AG04450 (cell line): ENCODE measurements at places on chromosomes 4 and X.

- DNase-seq: no peak
Measured at GRCh38 chr4:182896421-182896820, 20.8 kb downstream of the DCTD start.

DNA sequence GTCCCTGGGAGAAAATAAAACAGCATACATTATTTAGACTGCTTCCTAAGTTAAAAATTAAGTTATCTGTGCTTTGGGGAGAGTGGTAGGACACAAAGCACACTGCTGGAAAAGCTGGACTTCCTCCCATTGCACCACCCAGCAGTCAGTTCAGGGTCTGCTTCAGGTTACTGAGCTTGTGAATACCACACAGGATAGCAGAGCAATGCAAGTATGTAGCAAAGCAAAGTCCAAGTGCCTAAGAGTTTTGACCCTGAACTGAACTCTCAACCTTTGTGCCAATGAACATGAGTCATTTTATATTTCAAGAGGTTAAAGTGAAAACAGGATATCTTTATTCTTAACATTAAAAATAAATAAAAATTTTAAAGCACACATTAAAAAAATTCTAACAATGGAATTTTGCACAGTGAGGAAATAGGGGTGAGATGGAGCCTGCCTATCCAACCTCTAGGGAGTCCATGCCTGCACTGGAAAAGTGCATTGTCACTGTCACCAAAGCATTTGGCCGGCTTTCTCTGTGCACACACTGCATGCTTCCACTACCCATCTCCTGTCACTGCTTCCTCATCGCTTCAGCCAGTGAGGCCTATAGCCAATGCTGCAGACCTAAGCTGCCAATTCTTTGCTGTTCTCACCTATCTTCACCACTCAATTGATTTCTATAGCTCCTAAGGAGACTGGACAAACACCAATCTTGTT is 50.9 kb downstream of the ABCG2 start:
- no peak for DNase-seq

- no peak for DNase-seq
Measured at GRCh38 chr4:1883583-1883982, 12.4 kb downstream of the NSD2 start.

GRCh38 chr4:75924309-75924827 is 16.4 kb downstream of the NAAA start:
- no peak for DNase-seq

- DNase-seq: no peak
Measured at GRCh38 chrX:2595258-2595657, 94.5 kb upstream of the DHRSX start.

GRCh38 chr4:128820671-128821070 is 11.2 kb downstream of the JADE1 start:
- no peak for DNase-seq

DNA sequence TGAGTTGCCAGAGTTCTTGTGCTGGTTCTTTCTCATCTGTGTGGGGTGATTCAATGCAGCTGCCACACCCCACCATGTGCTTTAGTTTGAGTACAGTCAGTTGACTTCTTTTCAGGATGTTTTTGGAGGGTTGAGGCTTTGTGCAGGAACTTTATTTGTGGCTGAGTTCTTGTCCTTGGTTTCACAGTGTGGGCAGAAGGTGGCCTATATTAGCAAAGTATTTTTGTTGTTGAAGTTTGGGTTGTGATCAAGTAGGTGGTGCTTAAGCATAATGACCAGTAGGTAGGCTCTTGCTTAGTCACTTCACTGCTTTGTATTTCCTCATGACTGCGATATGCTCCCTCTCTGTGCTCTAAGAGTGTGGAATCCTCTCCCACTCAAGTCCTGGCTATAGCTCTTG is 80.3 kb downstream of the ARHGAP24 start:
- DNase-seq: no peak

GRCh38 chrX:13923845-13924244 is 105.8 kb downstream of the GEMIN8 start:
- DNase-seq: no peak

GRCh38 chr4:150224896-150225591 is 146.8 kb downstream of the DCLK2 start:
- DNase-seq: peak; percentile 92

- DNase-seq: no peak
Measured at GRCh38 chr4:101669138-101669831, 121.2 kb upstream of the BANK1 start.

- DNase-seq: peak; percentile 90
Measured at GRCh38 chr4:156977435-156978160, 6.0 kb upstream of the PDGFC start.

DNA sequence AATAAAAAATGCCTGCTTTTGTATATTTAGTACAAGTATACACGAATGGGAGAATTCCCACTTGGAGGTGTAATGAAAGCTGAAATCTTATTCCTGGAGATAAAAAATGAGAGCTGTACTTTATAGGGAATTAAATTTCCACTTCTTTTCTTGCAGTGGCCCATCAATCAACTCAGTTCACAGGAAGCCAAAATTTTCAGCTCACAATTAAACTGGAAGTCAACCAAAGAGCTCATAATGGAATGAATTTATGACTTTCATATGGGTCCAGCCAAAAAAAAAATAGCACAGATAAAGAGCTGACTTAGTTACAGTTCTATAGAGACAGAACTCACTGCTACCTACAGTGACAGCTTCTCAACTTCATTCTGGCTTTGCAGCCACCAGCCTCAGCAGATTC is 115.2 kb upstream of the TBC1D9 start:
- DNase-seq: no peak

DNA sequence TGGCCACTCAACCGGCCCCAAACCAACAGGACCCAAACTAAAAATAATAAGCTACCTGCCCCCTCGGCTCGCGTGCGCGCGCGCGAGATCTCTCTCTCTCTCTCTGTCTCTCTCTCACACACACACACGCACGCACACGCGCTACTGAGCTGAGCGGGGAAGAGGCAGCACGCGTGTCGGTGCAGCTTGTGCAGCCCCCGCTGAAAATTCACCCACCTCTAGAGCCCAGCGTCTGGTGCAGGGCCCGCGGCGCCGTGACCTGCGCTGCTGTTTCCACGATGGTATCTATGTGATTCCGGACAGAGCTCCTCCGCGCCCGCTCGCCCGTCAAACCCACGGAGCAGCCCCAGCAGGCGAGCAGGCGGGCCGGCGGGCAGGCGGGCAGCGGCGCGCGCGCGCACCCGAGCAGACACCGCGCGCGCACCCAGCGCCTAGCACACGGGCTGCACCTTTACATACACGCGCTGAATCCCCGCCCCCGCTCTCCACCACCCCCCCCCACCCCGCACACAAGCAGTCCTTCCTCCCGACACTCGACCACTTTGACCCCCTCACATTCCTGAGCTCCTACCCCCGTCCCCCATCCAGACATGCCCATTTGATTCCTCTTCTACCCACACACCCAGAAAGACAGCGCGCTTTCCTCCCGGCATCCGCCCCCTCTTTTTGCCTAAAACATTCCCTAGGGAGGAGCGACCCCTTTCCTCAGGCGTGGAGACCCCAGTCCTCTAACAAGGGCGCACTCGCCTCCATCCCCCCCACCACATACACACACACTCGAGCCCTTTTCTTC is 1.0 kb downstream of the SLITRK4 start:
- no peak for DNase-seq

GRCh38 chrX:134368126-134368525 is 91.8 kb upstream of the HPRT1 start:
- DNase-seq: no peak

DNA sequence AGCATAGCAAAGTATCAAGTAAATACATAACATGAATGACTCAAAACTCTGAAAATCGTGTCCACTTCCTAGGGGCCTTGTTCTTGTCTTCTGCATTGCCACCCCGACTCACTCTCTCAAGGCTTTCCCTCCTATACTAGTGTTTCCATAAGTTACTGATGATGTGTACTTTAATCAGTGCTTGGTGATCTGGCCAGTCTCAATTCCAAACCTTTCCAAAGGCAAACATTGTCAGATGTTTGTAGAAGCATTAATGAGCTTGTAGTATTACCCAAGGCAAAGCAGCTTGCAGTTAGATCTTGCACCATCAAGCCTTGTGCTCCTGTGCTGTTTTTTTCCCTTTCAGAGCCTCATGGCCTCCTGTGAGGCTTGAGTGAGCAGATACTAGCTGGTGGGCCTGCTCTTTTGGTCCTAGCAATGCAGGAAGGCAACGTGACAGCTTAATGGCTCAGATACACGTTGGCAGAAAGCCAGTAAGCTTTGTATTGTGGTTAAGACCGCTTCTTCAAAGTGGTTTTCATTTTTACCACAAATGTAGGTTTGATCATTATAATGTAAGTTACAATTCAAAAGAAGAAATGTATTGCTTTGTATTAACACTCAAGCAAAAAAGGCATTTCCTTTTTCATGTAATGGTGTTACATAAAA is 51.8 kb downstream of the RBPJ start:
- peak; percentile 21 for DNase-seq

DNA sequence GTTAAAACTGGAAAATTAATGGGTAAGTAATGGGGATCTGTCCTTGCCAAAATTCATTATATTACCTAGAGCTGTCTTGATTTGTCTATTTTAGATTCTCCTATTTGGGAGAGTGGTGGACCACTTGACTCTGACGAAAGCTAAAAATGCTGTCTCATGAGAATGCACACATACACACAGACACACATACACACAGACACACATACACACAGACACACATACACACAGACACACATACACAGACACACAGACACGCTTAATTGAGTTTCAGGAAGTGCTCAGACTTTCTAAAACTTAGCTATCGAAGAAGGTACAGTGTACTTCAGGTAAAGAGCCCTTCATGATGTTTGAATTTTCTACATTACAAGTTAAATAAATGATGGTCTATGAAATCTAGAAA is 279.5 kb downstream of the ANKRD50 start:
- DNase-seq: no peak

- DNase-seq: peak; percentile 66
Measured at GRCh38 chr4:48913346-48913745, 6.8 kb upstream of the OCIAD2 start.

DNA sequence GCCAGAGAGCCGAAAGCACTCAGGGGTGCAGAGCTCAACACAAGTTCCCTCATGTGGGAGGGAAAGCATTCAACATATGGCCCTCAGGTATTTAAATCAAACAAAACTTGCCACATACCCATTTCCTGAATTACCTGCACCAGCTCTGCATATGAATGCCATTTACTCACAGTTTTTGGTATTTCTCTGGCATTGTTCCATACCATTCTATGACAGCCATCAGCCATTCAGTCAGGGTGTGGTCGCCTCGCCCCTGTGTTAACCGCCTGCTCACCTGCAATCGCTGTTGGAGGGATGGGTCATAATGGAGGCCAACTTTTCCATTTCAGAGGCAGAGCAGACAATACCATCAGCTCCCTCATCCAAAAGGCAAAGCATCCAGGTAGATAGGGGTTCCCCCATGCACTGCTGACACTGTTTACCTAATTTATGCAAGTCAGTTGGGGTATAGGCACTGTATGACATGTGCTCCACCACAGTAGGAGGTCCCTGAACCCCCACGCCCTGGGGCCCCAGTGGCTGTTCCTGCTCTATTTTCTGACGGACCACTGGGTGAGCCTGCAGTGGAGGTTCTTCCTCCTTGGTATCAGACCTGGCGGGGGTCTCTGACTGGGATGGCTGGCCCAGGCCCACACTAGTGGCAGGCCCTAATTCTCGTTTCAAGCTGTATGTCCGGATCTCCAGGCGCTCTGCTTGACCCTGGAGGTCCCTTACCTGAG is 227.1 kb downstream of the ADGRL3 start:
- DNase-seq: no peak

DNA sequence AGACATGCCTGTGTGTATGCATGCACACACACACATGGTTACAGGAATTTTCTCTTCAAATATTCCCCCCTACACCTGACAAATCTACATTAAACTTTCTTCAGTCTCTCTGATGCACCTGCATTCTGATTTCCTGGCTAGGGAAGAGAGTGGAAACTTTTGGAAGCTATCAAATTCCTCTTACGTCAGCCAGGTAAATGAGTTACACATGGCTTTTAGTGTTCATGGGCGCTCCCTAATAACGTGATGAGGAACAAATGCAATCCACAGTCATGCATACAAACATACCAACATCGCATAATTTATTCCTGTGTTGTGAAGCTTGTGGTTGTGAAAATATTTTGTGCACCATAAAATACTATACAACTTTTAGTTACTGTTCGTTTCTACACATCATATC is 34.9 kb downstream of the BMP3 start:
- no peak for DNase-seq

GRCh38 chrX:107718156-107718621 is 57.4 kb downstream of the TSC22D3 start:
- peak; percentile 37 for DNase-seq

GRCh38 chrX:93332329-93332728 is 341.0 kb downstream of the NAP1L3 start:
- no peak for DNase-seq

DNA sequence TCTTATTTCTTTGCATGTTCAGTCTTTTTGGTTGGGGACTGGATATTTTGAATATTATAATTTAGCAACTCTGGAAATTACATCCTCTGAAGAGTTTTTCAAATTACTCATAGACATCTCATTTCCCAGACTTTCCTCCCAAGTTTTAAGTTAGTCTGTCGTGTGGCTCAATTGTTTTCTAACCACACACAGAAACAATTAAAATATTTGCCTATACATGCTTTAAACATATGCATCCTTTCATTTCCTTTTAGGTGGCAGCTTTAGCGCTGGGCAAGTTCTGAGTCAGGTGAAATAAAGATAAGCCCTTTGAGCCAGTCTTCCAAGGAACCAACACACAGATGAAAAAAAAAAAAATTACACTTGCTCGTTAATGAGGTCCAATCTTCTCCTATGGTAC is 307.0 kb upstream of the SPOCK3 start:
- DNase-seq: no peak

DNA sequence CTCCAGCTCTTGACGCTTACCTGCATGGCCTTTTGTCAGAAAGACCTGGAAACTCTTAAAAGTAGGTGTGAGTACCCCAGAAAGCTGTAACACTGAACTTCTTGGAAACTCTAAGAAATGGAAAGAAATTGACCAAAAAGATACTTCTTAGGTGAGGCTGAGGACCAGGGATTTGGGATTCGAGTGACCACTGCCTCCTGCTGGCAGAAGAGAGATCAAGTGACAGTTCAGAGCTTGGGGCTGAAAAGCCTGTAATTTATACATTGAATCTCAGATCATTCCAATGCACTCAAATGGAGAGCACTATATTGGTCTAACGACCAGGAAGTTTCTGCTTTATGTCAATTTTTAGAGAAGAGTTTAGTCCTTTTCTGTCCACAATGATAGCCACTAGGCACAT is 204.6 kb downstream of the PDGFRA start:
- no peak for DNase-seq

- DNase-seq: no peak
Measured at GRCh38 chr4:75950213-75950815, 9.5 kb upstream of the NAAA start.

DNA sequence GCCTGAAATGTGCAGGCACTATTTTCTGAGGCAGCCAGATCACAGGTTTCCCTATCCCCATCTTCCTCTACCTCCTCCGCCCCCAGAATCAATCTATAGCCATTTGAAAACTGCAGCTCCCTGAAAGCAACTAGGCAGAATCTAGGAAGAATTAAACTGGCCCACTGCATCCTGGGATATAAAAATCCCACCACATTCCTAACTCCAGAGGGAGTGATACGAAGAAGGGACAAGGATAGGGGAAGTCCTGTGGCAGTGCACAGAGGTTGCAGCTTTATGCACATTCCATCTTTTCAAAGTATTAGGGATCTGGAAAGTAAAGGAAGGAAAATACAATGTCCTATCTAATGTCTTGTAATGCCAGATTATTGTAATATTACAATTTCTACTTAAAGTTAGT is 18.3 kb upstream of the HERC3 start:
- no peak for DNase-seq
